ENCODE measurements at places on chromosomes 7 and 10.

- H3K27me3 ChIP-seq = no peaks in the 10 kb centered on the region
- H3K4me1 ChIP-seq = no peaks in the 10 kb centered on the region
- no peak overlapping the region for H3K4me3 ChIP-seq
- DNase-seq = no peak
- no peak overlapping the region for H3K27ac ChIP-seq
Observed at GRCh38 chr10:19480353-19480752, 335.9 kb upstream of the PLXDC2 start.

GRCh38 chr7:5697754-5698424 lies 83.6 kb downstream of the RNF216 start:
- H3K27me3 ChIP-seq = no peaks in the 10 kb centered on the region
- peaks cover 15% of the 10 kb centered on the region for H3K36me3 ChIP-seq
- DNase-seq = no peak
- no peak overlapping the region for H3K4me3 ChIP-seq
- H3K27ac ChIP-seq = no peak overlapping the region
- H3K4me1 ChIP-seq = peaks cover 35% of the 10 kb centered on the region

DNA sequence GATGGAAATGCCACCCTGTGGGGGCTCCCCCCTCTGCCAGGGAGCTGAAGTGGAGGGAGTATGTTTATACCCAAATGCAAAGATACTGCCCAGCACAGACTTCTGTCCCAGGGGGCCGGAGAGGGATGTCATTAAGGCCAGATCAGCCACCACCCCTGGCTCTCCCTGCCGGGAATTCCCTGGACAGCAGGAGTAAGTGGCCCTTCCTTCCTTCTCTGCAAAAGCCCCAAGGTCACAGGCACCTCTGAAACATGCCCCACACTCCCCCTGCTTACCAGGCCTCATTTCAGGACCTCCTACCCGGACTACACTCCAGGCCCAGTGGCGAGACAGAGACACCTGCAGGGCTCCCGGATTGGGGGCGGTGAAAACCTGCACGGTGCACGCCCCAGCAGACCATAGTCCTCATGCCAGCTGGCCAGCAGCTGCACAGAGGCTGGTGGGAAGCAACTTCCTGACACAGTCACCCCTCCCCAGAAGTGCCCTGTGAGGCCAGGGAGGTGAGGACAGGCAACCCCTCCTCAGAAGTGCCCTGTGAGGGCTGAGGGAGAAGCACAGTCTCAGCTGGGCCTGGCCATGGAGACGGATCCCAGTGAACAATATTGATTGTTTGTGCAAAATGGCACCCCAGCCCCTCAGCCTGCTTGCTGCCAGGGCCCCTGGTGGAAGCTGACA lies 33.0 kb upstream of the RET start:
- no peaks in the 10 kb centered on the region for H3K4me1 ChIP-seq
- H3K27ac ChIP-seq = no peak overlapping the region
- no peak for DNase-seq
- peaks cover 4% of the 10 kb centered on the region for H3K27me3 ChIP-seq
- H3K36me3 ChIP-seq = no peaks in the 10 kb centered on the region
- no peak overlapping the region for H3K4me3 ChIP-seq

GRCh38 chr10:22791665-22792064 lies 77.3 kb upstream of the PIP4K2A start:
- no peak for DNase-seq
- no peaks in the 10 kb centered on the region for H3K27me3 ChIP-seq
- no peaks in the 10 kb centered on the region for H3K4me1 ChIP-seq
- no peak overlapping the region for H3K27ac ChIP-seq

GRCh38 chr10:78777867-78778266 lies 290.9 kb upstream of the ZMIZ1 start:
- no peaks in the 10 kb centered on the region for H3K4me1 ChIP-seq
- peaks cover 6% of the 10 kb centered on the region for H3K27me3 ChIP-seq
- no peaks in the 10 kb centered on the region for H3K36me3 ChIP-seq
- no peak overlapping the region for H3K4me3 ChIP-seq
- no peak for DNase-seq
- no peak overlapping the region for H3K27ac ChIP-seq
